HFFc6 (cell line): ENCODE measurements at places on chromosomes 2 and 18.
A peak's percentile ranks its signal among the peaks of the same experiment; 100 is the strongest.

DNA sequence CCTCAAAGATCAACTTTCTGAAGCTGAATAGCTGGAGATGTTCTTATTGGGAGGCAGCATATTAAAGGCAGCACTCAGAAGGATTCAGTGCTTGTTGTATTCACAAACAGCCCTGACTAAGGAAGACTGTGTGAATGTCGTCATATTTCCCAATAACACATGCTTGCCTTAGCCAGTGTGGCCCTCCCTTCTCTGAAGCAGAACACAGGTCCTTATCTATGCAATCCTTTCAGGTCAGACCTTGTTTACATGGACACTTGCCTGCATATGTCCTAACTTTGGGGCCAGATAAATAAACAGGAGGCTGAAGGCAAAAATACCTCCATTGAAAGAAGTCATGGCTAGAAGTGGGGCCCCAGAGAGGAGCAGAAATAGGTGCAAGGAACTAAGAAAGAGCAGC is 97.2 kb downstream of the SLC4A3 start:
- no peak for DNase-seq

DNA sequence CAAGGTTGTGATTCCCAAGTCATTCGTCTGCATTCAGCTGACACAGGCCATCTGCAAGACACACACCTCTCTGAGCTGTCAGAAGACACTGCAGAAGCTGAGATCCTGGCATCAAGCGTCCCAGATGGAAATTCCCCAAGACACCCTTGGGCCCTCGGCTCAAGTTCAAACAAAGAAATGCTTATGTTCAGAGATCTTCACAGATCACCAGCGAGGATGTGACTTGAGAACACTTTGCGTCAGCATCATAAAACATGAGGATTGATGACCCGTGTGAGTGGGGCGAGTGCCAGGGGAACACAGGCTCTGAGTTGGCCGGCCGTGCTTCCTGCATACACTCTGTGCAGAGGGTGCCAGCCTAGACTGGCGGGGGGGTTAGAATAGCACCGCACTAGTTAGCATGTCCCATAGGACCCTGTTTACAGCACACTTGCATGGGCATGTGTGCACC is 36.8 kb downstream of the KCNIP3 start:
- DNase-seq = peak; percentile 93

DNA sequence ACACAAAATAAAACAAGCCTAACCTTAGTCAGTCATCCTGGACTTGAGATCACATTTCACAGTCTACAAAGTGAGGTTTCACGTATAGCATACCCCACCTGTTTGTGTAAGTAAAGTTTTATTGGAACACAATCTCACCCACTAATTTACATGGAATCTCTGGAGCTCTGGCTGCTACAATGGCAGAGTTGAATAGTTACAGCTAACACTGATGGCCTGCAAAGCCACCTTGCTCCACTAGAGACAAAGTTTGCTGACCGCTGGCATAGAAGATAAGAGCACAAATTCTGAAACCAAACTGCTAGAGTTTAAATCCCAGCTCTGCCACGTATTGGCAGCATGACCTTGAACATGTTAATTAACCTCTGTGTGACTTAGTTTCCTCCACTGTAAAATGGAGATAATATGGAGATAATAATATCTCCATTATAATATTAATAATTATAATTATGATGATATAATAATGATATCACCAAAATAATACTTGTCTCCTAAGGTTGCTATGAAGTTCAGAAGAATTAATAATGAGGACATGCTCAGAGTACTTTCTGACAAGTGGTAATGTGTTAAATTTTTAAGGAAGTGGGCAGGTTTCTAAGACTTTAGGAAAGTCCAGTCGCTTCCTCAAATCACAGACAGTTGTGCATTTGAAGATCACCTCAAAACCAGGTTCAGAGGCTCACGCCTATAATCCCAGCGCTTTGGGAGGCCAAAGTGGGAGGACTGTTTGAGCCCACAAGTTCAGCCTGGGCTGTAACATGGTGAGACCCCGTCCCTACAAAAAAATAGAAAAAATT is 204.6 kb downstream of the SH3RF3 start:
- peak; percentile 46 for DNase-seq

- DNase-seq = peak; percentile 49
Observed at GRCh38 chr2:179749210-179749609, 112.2 kb downstream of the ZNF385B start.

DNA sequence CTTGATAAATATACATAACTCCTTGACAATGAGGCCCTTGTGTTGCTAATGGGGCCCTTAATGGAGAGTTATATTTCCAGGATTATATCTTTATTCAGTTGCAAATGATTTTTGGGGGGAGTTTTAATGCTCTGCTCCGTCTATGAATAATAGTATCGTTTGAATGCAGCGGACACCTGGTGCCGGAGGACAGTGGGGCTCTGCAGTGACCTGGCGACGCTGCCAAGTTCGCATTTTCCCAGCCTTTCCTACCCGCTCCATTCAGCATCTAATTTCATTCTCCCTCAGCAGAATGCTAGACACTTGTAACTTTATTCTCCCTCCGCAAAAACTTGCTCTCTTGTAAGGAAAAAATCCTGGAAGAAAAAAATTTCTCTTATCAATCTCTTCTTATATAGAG is 257.6 kb upstream of the SALL3 start:
- no peak for DNase-seq

DNA sequence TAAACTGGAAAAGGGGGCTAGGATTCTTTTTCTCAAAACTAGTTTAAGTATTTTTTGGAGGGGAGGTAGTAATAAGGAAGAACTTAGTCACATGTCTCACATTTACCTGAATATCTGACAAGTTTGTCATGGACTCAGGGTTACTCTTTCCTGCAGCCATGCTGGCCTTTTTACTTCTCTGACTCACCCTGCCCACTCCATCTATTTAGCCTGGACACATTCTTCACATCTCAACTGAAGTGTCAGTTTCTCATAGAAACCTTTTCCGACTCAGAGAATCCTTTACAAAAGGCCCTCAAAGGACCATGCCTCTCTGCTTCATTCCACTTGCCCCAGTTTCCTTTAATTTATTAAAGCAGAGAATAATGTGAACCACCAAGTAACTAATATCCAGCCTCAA is 42.6 kb downstream of the SCN7A start:
- DNase-seq = no peak

GRCh38 chr18:13235421-13235831 is 16.9 kb downstream of the LDLRAD4 start:
- no peak for DNase-seq

- no peak for DNase-seq
Observed at GRCh38 chr2:220117025-220117424, 489.6 kb downstream of the SLC4A3 start.

DNA sequence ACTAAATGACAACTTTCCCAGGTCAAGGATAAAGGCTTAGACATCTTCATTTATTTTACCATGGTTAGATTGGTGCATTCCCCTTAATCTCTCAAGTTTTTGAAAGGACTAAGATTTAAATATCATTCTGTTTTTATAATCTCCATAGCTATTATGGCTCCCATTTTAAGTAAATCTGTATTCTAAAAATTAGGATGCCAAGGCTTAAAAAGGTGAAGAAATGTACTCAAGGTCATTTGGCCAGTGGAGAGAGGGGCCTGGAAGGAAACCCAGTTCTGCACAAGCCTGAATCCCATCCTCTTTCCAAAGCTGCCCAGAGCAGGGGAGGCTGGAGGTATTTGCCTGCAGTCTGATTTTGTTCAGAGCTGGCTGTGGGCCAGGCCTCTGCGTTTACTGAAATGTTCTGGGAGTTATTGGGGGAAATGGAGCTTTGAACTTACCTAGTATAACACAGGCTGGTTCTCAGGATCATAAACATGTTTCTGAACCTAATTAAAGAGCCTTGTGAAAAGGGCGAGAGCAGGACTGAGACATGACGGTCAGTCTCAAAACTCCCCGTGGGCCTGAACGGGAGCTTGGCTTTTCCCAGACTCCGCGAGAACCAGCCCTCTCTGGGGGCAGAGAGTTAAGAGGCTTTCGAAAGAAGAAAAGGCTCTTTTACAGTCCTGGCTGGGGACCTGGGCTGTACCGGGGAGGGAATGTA is 85.6 kb downstream of the DDX1 start:
- DNase-seq = no peak

GRCh38 chr2:120697471-120697870 is 38.2 kb upstream of the GLI2 start:
- no peak for DNase-seq

GRCh38 chr18:76604108-76604934 is 109.3 kb upstream of the ZNF516 start:
- DNase-seq = no peak

- DNase-seq = no peak
Observed at GRCh38 chr18:74831571-74832250, 234.0 kb downstream of the ZNF407 start.

DNA sequence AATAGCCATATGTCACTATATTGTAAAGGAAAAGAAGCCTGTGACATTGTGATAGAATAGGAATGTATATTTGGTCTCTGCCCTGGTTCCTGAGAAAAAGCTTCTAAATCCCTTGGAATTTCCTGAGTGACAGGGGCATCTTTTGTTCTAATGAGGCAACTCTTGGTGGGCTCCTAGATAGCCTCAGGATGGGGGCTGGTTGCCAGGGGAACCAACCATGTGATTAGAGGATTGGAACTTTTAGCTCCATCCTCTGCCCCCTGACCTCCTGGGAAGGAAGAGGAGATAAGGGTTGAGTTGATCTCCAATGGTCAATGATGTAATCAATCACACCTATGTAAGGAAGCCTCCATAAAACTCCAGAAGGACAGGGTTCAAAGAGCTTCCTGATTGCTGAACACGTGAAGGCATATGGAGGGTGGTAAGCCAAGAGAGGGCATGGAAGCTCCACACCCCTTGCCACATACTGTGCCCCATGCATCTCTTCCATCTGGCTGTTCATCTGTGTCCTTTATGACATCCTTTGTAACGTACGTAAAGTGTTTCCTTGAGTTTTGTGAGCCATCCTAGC is 2.9 kb upstream of the ME2 start:
- no peak for DNase-seq

DNA sequence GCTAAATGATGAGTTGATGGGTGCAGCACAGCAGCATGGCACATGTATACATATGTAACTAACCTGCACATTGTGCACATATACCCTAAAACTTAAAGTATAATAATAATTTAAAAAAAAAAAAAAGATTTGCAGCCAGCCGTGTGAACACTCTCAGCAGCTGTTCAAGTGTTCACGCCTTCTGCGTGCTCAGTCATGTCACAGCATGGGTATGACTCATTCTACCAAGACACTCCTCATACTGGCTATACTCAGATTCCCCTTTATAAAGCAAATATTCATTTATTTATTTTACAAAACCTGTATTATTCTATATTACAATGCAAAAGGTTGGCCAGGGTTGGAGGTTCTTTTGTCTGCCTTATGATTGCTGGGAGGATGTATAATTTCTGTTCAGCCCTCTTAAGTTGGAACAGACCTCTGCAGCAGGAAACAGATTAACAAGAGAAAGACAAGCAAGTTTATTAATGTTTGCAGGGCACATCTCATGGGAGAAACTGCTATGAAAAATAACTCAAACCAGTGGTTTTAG is 1230.6 kb upstream of the CHAC2 start:
- DNase-seq = no peak

DNA sequence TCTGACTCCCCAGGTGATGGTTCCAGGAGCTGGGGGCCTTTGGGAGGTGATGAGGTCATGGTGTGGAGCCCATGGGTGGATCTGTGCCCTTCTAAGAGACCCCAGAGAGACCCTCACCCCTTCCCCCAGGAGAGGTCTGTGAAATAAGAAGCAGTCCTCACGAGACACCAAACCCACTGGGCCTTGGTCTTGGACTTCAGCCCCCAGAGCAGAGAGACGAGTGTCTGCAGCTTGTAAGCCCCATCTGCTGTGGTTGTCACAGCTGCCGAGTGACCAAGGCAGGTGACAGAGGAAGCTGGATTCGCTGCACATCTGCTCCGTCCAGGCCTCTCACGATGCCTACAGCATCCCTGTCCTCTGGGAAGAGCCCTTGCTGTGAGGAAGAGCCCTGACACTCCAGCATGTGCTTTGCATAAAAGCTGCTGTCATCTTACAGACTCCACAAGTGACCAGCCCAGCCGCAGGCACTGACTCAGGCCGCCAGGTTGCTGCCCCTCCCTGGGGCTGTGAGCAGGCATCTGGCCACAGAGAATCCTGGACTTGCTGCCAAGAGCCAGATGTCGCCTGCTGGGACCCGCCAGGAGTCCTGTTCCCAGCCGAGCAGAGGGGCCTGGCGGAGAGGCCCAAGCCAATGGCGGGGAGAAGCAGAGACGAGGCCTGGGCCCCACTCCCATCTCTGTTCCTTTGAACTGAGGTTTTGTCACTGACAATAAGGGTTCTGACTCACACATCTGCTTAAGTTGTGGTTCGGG is 150.8 kb downstream of the PXDN start:
- peak; percentile 85 for DNase-seq

GRCh38 chr18:11882636-11883035 is 25.5 kb downstream of the MPPE1 start:
- no peak for DNase-seq

GRCh38 chr18:63348508-63349136 is 18.4 kb downstream of the KDSR start:
- DNase-seq = no peak

DNA sequence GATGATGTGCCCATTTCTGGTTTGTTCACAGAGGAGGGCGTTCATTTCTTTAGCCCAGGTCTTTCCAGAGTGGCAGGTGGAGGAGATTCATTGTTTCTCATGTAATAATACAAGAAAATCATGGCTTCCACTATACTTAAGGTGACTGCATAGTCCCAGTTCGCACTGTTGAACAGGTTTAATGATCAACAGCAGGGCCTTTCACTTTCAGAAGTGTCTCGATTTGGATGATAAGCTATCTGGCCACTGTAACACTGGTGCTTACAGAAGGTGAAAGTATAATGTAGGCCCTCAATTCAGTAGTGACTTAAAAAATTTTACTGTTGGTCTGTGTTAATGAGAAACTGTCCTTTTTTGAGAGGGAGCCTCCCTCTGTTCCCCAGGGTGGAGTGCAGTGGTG is 1.4 kb downstream of the RMC1 start:
- DNase-seq = no peak

DNA sequence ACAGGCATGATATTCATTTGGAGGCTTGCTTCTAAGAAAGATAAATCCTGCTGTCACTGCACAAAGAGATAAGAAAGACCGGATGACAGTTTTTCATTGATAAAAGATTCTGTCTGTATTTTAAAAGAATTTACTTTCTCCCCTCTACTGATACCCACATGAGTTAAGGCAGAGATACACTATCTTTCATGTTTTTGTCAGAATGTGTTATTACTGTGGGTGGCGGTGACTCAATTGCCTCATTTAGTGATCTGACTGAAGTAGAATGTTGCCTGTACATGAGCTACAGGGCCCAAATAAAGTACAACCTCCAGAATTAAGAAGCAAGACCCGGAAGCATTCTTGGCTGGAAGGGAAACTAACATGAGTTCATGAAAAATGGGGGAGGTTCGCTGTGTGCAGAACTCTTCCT is 480.0 kb downstream of the SLC4A3 start:
- no peak for DNase-seq

- no peak for DNase-seq
Observed at GRCh38 chr18:8989017-8989416, 113.5 kb upstream of the NDUFV2 start.

DNA sequence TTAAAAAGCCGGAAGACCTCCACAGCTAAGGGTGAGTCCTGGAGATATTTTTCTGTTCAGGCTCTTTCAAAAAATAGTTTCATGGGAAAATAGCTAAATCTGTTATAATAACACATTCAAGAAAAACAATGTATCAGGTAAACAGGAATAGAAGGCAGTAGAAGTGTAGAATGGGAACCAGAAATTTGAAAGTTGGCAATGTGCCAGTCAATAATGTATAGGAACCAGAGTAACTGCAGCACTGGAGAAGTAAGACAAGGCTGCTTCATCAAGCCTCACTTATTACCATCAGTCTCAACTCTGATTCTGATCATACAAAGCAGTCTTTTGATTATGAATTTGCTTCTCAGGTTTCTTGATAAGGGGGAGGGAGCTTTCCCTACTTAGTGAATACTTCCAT is 81.4 kb upstream of the VRK2 start:
- no peak for DNase-seq
